ENCODE measurements at places on chromosomes 1 and 21.

- DNase-seq, result peak; percentile 83
Measured at GRCh38 chr21:43728467-43729390, 9.8 kb downstream of the PDXK start.

GRCh38 chr1:206041640-206042039 is 11.3 kb upstream of the RHEX start:
- no peak for DNase-seq

- no peak for DNase-seq
Measured at GRCh38 chr1:91928026-91928425, 21.2 kb upstream of the BRDT start.

DNA sequence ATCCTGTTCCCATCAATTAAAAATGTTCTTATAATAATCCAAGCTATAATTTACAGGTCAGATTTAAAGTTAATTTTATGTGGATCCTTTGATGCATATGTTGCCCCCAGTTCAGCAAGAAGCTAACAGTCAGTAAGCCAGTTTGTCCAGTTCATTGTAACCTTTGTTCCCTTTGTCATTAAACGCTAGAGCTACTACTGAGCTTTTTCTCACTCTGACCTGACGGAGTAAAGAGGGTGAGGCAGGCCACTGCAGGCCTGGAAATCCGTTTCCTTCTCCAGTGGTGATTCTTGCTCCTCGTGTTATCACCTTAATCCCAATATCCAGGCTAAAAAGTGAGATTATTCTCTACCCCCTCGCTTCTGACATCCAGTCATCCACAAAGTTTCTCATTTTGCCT is 10.2 kb downstream of the YBX1 start:
- DNase-seq, result no peak
